ENCODE measurements at places on chromosomes 1 and 21. TPM values are rescaled to one million over a fixed set of nuclear protein-coding genes. Genes with fewer than 3 reads are reported as not detected.

GRCh38 chr1:983798-984475 is 2.0 kb upstream of the PERM1 start:
- no peak for DNase-seq

GRCh38 chr1:154466206-154466605 is 35.8 kb upstream of the TDRD10 start:
- DNase-seq, result no peak

- DNase-seq, result no peak
Measured at GRCh38 chr21:30847627-30848500, 18.3 kb upstream of the KRTAP7-1 start.

- no peak for DNase-seq
Measured at GRCh38 chr21:39037807-39038405, 145.3 kb downstream of the PSMG1 start.

- DNase-seq, result peak; percentile 71
Measured at GRCh38 chr1:211830328-211831142, at the start of gene LPGAT1. TSS of gene LPGAT1 (minus strand) at chr1:211830763. CDS start at chr1:211829296, 1,467 bp downstream.

DNA sequence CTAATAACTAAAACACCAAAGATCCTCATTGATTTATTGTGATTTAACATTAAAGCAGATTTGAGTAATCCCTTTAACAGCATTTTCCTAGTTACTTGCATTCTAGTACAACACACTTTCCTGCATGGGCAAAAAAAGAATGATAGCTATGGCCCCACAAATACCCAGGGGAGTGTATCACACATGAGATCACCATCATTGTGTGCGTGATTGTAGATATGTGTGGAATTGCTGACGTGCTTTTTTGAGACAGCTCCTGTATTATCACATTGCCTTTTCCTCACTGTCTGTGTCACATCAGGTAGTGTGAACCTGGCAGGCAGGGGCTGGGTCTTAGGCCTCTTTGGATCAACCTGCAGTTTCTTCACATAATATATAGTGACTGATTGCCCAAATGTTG is 48.5 kb upstream of the SAMD13 start:
- no peak for DNase-seq

- DNase-seq, result no peak
Measured at GRCh38 chr1:209324901-209325871, 258.3 kb upstream of the CAMK1G start.

DNA sequence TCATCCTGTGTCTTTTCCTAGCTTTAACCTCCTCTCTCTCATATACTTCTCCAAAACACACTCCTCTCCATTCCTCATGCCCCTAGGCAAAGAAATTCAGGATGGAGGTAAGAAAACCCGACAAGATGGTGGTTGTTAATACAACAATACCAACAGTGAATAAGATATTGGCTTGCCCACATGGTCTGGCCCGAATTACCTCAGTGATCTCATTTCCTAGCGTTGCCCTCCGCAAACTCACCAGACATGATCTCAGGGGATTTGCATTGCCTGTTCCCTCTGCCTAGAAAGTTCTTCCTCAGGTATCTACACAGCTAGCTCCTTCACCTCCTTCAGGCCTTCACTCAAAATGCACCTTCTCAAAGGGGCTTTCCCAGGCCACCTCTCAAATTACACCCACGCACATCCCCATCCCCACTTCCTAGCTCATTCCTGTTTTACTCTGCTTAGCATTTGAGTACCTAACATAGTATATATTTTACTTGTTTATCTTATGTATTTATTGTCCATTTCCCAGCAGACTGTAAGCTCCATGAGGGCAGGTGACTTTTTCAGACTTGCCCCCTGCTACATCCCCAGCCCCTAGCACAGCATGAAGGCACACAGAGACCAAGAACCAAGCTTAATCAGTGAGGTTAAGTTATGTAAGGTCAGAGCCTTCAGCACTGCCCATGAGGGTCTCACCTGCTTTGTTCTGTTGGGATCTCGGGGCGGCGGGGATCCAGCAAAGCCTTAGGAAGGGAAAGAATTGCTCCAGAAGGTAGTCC is 10.2 kb upstream of the UBR4 start:
- no peak for DNase-seq

DNA sequence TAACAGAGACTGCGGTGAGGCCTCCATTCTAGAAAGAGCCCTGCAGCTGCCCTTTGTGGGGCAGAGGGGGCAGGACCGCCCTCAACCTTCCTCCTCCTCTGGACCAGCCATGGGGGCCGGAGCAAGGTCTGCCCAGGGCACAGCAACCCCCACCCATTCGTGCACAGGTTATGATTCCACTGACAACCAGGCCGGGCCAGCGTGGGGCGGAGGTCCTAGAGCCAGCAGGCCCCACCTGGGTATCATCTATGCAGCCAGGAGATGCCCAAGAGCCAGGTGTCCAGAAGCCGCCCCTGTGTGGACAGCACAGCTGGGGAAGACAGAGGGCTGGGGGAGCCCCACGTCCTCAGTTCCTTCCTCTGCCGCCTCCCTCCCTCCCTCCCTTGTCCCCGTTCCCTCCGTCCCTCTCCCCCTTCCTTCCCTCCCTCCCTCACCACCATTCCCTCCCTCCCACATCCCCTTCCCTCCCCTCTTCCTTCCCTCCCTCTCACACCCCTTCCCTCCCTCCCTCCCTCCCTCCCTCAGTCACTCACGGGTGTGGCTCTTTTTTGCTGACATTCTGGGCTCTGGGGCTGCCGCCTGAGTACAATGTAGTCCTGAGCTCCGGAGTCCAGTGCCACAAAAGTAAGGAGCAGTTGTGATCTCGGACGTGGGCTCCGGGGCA is 12.3 kb downstream of the RNF223 start:
- DNase-seq, result no peak

DNA sequence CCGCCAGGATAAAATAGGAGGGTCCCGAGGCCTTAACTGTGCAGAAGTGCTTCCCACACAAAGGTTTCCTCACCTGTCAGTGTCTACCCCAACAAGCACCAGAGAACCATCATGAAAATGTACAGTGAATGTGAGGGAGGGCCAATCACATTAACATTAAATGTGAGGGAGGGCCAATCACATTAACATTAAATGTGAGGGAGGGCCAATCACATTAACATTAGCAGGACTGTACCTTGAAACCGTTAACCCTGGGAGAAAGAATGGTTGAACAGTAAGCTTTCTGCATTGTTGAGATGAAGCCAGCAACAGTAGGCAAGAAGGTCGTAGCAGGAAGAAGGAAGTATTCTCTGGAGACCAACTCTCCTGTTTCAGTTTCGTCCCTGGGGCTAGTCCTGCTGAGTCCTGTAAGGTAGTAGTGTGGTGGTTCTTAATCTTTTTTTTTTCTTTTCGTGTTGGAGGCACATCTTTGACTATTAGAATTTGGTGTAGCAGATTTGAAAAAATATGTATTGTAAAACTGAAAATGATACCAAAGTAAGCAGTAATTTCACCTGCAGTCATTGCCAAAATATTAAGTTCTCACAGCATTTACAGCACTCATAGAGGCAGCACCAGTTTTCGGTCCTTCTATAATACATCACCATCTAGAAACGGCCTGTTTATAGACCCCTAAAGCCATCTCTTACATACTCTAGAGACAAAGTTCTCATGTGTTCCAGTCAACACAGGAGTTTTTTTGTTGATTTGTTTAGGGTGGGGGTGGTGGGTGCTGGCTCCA is 98.6 kb upstream of the PPP2R5A start:
- no peak for DNase-seq

DNA sequence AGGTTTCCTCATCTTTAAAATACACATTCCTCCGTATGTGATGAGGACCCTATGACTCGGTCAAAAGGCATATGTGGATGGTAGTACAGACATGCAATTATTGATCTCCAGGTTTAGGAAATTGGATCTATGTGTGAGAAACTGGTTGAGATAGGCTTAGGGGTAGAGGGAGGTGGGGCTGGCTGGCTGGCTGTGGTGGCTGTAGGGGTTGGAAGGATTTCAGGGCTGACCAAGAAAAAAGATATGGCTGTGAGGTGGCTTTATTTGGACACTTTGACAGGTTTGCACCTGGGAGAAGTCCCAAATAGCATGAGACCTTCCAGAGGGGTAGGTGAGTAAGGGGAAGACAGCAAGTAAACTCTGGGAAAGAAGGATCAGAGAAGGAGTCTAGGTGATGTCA is 39.6 kb upstream of the ADAM30 start:
- no peak for DNase-seq

- DNase-seq, result no peak
Measured at GRCh38 chr1:99456536-99456935, 189.4 kb upstream of the PALMD start.

DNA sequence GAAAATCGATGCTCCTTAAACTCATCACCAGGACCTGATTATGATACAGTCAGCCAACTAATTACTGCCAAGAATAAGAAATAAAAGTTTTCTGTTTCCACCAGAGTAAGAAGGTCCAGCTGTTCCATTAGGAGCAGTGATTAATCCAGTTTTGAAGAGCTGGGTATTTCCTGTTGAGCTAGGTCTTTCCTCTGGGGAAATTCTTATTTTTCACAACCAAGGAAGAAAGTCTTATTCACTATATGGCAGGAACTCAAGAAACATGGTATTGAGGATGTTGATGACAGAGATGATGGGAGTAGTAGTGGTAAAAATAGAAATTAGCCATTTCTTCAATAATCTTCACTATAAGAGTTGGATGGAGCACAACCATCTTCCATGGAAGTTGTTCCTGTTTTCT is 374.6 kb upstream of the RUNX1 start:
- no peak for DNase-seq

The PTGFR gene
- polyA plus RNA-seq, result 44.3 TPM

The KRTAP13-2 gene
- not detected for polyA plus RNA-seq

The LCE1B gene
- not detected for polyA plus RNA-seq

The FCMR gene
- 1.5 TPM for polyA plus RNA-seq

The HSD17B7 gene
- 9.1 TPM for polyA plus RNA-seq

The STUM gene
- polyA plus RNA-seq, result 20.5 TPM

The LENEP gene
- polyA plus RNA-seq, result 0.67 TPM

The SLC16A1 gene
- 37.3 TPM for polyA plus RNA-seq

The C1QB gene
- polyA plus RNA-seq, result 30.0 TPM

The NTRK1 gene
- polyA plus RNA-seq, result 1.1 TPM

The KCNN3 gene
- polyA plus RNA-seq, result 11.8 TPM

The SEC16B gene
- 7.0 TPM for polyA plus RNA-seq
